Stimulated activated CD4-positive, alpha-beta T cell treated with anti-CD3 and anti-CD28 coated beads, Interleukin-12 subunit alpha, Interleukin-12 subunit beta, amount 100 ng/mL, for 4 hours (primary cell): ENCODE measurements at places on chromosomes 6 and 20.

DNA sequence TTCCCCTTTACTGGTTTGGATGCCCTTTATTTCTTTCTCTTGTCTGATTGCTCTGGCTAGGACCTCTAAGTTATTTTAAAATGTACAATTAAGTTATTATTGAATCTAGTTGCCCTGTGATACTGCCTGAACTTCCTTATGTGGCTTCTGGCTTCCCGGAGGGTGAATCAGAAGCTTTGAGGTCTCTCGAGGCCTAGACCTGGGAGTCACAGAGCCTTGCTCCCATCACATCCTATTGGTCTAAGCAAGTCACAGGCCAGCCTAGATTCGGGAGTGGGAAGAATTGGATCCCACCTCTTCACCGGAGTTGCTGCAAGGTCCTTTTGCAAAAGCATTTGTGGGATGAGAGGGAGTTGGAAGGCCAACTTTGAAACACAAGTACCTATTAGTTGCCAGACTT is 15.2 kb downstream of the BCAS4 start:
- DNase-seq, result no peak

DNA sequence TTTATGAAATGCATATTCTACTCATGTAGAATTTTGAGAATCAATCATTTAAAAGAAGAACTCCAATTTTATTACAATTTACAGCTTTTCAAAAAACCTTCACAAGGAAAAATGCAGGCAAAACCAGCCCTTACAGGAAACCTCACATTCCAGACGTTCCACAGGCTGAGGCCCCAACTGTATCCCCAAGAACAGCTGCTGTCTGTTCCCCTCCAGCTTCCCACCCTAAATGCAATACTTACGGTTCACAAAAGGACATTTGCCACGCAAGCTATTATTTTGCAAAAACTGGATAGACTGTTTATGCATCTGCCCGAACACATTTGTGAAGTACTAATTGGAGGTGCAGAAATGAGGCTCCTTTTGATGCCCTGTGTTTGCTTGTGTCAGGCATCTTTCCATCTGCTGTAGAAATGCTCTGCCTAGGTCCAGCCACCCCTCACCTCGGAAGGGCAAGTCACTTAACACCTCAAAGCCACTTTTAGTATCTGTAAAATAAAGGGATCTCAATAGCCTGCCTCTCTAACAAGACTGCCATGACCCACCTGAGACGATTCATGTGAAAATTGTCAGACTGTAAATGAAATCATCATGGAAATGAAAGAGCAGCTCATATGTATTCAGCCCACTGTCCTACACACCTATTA is 26.5 kb downstream of the PDE10A start:
- DNase-seq, result no peak

DNA sequence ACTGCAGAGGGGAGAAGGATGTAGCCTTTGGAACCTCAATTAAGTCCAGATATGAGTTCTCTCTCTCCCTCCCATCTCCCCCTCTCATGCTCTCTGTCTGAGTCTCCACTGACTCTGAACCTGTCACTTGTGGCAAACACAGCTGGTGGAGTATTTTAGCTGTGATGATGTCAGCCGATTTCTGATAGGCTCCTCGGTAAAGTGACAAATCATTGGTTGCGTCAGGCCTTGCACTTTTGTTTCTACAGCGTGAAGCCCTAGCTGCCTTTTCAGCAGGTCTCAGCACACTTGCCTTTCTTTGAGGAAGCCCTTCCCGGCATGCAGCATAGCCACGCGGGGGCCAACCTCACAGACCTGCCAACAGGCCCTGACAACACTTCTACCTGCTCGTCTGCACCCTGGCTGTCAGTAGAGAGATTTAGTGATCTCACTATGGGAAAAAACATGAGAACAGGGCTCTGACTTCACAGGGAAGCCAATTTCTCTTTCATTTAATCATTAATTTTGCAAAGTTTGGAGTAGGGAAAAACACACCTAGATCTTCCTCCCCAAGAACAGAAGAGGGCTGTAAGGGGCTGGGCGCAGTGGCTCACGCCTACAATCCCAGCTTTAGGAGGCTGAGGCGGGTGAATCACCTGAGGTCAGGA is 84.4 kb downstream of the GMPR start:
- peak; percentile 50 for DNase-seq

DNA sequence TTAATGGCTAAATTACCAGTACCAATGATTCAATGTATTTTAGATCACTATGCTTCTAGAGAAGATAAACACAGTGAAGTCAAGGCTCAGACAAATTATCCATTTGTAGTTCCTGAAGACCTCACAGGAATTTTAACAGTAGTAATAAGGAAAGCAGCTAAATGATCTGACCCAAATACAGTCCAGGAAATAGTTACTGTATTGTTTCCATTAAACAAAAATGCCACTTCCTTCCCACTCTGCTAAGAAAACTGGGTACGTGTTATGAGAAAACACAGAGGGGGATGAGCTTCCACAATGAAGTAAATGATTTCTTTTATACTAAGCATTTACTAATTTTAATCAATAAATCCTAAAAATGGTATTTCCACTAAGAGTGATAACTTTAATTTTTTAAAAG is 127.9 kb downstream of the CDK19 start:
- DNase-seq, result no peak

DNA sequence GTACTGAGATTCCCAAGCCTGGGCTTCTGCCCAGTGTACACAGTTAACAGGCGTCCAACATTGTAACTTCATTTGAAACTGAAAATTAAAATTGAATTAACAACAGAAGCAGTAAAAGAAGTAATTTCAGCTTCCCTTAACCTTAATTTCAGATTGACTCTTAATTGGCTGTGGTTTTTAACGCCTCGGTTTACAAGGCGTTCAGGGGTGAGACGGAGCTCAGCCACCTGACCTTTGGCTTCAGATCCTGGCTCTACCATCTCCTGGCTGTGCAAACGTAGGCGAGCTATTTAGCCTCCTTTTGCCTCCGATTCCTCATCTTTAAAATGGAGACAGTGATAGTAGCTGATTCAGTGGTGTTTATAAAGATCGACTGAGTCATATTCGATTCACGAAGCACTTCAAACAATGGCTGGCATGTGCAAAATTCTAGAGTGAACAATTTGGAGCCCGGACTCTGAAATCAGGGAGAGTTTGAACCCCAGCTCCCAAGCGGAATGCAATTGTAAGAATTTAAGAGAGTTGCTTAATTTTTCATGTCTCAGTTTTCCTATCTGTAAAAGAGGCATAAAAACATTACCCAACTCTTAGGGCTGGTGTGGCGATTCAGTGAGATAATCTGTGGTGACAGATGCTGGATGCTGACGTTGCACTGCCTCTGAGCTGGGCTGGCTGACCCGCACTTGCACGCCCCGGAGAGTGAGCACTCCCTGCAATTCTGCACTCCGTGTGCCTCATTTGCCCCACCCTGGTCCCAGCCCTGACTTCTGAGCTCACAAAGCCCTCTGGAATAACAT is 23.5 kb upstream of the OCSTAMP start:
- no peak for DNase-seq

DNA sequence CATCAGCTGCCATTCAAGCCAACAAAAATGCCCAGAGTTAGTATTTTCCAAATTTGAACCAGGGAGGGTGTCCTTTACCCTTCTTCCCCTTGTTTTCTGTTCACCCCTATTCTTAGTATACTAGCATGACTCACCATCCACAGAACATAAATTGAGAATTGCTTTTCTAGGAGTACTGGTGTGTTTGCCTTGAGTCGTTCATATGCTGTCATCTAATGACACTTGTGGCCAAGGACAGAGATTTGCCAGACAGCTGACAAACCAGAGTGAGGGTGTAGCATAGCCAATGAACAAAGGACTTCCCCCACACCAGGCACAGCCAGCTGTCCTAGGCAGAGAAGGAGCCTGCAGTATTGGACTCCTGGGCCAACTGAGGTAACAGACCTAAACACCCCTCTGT is 62.2 kb downstream of the FILIP1 start:
- no peak for DNase-seq

DNA sequence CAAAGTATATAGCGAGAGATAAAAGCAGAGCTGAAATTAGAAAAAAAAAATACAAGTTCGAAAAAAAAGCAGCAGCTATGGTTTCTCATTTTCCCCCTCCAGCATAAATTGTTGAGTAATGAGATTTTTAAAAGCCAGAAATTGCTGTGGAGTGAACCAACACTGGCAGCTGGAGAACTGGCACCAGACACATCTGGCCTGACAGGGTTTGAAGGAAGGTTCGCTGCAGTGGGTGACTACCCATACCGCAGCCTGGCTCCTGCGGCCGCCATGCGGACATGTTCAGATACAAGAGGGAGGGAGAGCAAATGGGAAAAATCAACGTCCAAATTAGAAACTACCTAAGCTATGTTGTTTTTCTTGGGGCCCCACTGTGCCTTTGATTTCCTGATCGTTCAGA is 3.3 kb downstream of the APCDD1L start:
- DNase-seq, result no peak

GRCh38 chr6:52511572-52512151 is 65.2 kb downstream of the TRAM2 start:
- DNase-seq, result no peak

DNA sequence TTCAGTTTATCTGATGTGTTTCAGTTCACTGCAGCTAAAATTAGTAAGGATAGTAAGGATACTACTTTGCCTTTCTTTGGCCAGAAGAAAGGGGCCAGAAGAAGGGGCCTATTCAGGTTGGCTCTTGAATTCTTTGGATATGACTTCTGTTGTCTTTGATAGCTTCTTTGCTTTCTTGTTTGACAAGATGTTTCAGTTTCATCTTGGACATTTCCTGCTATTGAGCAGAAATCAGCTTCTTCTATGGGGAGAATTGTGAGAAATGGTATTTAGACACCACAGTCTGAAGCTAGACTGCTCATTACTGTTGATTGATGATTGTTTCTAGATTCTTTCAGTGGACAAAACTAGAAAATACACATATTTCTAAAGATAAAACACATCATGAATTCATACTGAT is 23.2 kb downstream of the L3MBTL3 start:
- no peak for DNase-seq

GRCh38 chr6:17635568-17635967 is 35.5 kb downstream of the FAM8A1 start:
- DNase-seq, result no peak

GRCh38 chr20:19631410-19631809 is 126.6 kb upstream of the RIN2 start:
- DNase-seq, result no peak

DNA sequence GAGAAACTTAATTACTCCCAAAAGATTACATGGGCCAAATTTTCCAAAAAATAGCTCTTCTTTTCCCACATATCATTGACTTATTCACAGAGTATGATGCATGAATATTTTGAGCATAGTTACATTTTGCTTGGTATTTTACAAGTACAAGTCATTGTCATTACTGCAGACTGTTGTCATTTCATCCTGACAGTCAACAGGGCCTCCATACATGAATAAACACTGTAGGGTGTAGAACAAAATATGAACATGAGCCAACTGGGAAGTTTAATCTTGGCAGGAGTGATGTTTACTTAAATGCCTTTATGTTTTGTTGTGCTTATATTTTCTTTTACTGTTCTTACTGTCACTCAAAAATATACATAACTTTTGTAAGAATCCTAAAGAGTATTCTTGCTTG is 340.7 kb downstream of the ADGRB3 start:
- no peak for DNase-seq

- DNase-seq, result no peak
Observed at GRCh38 chr20:60269573-60270162, 311.4 kb downstream of the CDH26 start.
